Ureter (tissue), 1 donor: ENCODE measurements at places on chromosomes 11 and 22.

GRCh38 chr11:127247261-127247851 is 246.8 kb upstream of the KIRREL3 start:
- no peak for DNase-seq

- DNase-seq = no peak
Measured at GRCh38 chr11:17473071-17473744, 3.4 kb downstream of the ABCC8 start.

GRCh38 chr22:39568278-39568981 is 2.1 kb upstream of the CACNA1I start:
- DNase-seq = no peak

- DNase-seq = peak; percentile 81
Measured at GRCh38 chr11:406796-407650, 7.8 kb downstream of the SIGIRR start.
